ENCODE measurements at places on chromosomes 11 and 22.

DNA sequence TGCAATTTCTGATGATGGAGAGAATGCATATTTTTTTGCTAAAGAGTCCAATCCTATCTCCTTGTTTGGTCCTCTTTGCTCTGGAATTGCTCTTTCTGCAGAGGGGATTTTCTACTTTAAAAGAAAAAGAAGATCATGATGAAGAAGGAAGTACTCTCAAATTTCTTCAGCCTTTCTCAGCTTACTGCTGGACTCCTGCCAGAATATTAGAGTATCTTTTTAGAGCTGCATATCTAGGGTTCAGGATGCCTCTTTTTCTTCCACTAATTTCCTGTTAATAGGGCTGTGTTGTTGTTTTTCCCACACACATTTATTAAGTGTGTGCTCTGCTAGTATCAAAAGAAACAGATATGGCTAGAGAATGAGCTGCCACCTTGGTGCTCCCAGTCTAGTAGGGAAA is 18.2 kb downstream of the UBASH3B start:
- DNase-seq: no peak

DNA sequence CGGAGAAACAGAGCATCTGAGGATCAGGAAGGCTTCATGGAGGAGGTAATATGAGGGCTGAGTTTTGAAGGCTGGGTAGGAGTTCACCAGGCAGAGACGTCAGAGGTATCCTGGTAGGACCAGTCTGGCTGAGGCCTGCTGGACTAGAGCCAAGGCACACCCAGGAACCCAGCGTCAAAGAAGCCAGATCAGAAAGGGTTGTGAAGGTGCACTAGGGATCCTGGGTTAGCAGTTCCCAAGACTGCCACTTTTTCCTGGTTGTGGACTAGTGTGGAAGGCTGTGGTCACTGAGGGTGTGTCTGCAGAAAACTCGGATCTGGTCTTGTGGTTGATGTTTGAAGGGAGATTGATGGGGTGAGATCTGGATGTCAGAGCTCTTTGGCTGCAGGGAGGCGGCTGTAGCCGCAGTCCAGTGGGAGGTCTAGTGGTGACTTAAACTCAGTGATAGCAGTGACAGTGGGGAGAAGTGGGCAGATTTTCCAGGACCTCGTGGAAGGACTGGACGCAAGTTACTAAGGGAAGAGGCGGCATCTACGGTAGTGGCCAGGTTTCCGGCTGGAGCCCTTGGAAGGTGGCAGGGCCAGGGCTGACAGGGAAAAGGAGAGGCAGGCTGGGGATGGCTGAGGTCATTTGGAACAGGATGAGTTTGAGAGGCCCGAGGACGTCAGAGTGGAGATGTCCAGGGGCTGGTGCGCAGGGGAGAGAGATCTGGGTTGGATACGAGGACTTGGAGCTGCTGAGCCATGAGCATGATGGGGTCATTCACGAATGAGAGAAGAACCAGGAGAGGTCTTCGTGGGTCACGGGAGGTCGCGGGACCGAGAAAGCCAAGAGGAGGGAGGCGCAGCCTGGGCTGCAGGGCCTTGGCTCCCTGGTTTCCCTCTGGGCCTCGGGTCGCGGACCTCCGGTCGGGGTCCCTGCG is 10.9 kb downstream of the RELA start:
- peak; percentile 10 for DNase-seq

DNA sequence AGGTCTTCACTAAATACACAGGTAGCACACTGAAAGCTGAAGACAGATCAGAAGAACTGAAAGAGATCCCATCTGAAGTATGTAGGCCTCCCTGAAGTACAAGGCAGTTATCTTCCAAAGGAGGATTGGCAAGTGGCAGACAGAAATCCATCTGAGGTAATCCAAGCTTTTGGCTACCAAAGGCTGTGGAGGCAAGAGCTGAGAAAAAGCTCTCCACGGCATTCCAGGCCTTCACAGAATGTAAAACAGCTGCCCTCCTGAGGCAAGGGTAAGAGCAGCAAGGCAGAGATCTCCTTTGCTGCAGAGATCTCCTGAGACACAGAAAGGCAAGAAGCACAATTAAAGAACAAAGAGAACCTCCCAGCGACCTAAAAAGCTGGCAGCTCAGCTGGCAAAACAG is 19.1 kb downstream of the PIK3C2A start:
- no peak for DNase-seq

DNA sequence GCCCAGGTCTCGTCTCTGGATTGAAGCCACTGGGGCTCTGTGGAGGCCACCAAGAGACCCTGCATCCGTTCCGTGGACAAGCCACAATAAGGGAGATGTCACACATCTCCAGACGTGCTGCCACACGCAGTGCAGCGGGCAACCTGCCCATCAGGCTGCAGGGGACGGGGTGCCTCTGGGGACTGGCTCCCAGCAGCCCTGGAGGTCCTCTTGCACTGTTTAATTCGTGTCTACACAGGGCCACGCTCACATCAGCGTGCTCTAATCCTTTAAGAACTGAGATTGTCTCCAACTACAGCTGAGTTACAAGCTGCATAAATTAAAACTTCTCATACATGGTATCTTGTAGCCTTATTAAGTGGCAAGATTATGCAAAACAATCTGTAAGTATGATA is 1232.2 kb downstream of the BRD1 start:
- DNase-seq: no peak

- DNase-seq: no peak
These were observed 95.2 kb downstream of the RCN1 start for GRCh38 chr11:32186118-32186517.

DNA sequence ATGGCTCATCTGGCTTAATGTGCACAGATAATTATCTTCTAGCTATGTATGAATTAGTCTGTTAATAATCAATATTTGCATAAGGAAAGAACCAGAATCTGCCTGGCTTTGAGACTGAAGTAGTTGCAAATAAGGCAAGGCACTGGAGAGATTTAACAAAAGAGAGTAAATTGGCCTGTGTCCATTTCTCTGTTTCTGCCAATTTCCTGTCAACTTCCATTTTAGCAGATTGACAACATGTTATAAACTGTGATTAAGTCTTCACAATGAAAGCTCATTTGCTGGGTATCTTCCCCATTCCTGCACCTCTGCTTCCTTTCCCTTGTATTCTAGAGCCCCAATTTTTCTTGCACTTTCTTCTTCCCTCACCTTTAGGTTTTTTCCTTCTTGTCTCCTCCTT is 5.3 kb upstream of the TMEM123 start:
- no peak for DNase-seq

GRCh38 chr11:94576306-94576705 is 9.1 kb downstream of the PIWIL4 start:
- no peak for DNase-seq

GRCh38 chr22:47144076-47144765 is 381.8 kb downstream of the TBC1D22A start:
- DNase-seq: no peak

DNA sequence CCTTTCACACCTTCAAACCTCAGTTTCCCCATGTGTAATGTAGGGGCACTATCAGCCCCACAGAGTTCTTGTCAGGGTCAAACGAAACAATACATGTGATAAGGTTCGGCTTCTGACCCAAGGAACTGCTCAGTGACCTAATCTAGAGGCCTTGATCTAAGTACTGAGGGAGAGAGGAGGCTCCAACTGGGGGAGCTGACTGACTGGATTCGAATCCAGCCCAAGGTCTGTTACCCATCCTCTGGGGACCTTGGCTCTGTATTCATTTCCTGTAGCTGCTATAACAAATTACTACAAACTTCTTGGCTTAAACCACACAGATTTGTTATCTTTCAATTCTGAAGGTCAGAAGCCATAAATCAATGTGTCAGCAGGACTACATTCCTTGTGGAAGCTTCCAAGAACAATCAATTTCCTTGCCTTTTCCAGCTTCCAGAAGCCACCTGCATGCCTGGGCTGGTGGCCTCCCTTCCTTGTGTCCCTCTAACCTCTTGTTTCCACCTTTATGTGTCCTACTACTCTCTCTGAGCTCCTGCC is 10.7 kb upstream of the ANAPC15 start:
- no peak for DNase-seq

GRCh38 chr11:111045407-111045803 is 200.1 kb upstream of the POU2AF2 start:
- no peak for DNase-seq

All from midbrain (tissue), 1 donor.